ENCODE measurements at places on chromosomes 2 and 18.

DNA sequence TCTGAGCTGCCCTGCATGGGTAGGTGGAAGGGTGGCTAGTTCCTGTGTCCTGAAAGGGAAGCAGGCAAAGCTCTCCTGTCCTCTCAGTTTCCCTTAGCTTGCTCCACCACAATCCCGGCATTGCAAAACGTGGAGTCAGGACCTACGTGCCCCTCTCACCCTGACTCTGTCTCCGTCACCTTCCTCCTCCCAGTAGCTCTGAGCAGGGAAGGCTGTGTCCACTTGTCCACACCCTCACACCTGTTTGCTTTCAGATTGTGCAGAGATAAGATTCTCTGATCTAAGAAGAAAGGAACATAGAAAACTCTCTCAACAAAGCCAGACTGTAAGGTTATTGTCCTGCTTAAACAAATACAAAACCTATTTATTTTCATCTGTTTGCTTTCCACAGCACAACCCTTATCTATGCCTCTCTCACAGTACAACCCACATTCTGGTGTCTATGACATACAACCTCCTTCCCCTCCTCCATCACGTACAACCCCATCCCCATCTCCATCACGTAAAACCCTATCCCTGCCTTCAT, 79.0 kb downstream of the ALPK2 start:
- DNase-seq, result no peak
- no peak overlapping the region for H3K4me3 ChIP-seq
- no peak overlapping the region for H3K27ac ChIP-seq
- no peaks in the 10 kb centered on the region for H3K36me3 ChIP-seq
- H3K4me1 ChIP-seq, result peaks cover 12% of the 10 kb centered on the region

DNA sequence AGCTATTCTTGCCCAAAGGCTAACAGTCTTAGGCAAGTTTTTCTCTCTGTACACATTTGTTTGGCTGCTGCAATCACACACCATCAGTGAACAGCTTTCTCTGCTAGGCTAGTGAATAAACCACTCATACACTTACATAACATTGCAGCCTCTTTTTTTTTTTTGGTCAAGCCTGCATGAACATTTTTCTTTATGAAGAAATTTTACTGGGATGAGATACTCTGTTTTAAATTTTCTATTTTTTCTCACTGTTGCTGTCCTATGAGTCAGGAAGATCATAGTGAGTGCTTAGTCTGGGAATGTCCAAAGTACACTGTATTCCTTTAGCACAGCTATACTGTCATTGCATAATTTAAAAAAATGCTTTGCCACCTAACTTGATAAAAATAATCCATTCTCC, 58.5 kb downstream of the ROCK1 start:
- no peaks in the 10 kb centered on the region for H3K36me3 ChIP-seq
- no peaks in the 10 kb centered on the region for H3K27me3 ChIP-seq
- no peaks in the 10 kb centered on the region for H3K4me1 ChIP-seq
- DNase-seq, result no peak
- no peak overlapping the region for H3K4me3 ChIP-seq

GRCh38 chr2:67945940-67946339, 116.9 kb downstream of the C1D start:
- peaks cover 5% of the 10 kb centered on the region for H3K36me3 ChIP-seq
- no peak overlapping the region for H3K4me3 ChIP-seq
- DNase-seq, result no peak
- H3K4me1 ChIP-seq, result peaks cover 19% of the 10 kb centered on the region
- no peaks in the 10 kb centered on the region for H3K27me3 ChIP-seq
- H3K27ac ChIP-seq, result no peak overlapping the region

DNA sequence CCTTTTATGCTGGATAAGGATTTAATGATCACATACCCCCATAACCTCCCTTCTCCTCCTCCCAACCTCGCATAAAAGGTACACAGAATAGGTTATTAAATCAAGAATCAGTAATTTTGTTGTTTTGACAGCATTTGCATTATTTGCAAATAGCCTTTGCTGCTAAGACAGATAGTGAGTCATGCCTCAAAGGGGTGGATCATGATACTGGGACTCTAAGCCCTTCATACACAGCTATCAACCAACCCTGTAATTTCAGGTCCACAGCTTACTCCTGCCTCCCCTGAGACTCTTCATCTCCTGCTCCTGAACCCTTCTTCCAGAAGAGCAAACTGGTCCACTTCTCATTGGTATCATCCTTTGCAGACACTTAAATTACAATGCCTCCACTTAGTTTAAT, 73.8 kb upstream of the KLHL29 start:
- no peak overlapping the region for H3K4me3 ChIP-seq
- peaks cover 8% of the 10 kb centered on the region for H3K4me1 ChIP-seq
- H3K36me3 ChIP-seq, result no peaks in the 10 kb centered on the region

DNA sequence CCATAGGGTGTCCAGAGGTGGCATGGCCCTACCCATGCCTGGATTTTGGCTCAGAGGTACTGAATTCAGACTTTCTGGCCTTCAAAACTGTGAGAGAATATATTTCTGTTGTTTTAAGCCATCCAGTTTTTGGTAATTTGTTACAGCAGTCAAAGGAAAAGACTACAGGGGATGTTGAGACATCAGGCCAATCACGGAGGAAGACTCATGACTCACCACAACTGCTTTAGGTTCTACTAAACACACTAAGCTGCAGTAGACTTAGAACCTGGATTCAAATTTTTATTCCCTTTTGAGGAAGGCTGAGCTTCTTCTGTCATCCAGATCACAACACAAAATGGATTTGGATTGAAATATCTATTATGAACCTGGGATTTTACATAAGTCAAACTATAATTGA, 12.0 kb upstream of the C2orf66 start:
- no peaks in the 10 kb centered on the region for H3K27me3 ChIP-seq
- no peak overlapping the region for H3K27ac ChIP-seq
- H3K36me3 ChIP-seq, result peaks cover 3% of the 10 kb centered on the region
- DNase-seq, result no peak

DNA sequence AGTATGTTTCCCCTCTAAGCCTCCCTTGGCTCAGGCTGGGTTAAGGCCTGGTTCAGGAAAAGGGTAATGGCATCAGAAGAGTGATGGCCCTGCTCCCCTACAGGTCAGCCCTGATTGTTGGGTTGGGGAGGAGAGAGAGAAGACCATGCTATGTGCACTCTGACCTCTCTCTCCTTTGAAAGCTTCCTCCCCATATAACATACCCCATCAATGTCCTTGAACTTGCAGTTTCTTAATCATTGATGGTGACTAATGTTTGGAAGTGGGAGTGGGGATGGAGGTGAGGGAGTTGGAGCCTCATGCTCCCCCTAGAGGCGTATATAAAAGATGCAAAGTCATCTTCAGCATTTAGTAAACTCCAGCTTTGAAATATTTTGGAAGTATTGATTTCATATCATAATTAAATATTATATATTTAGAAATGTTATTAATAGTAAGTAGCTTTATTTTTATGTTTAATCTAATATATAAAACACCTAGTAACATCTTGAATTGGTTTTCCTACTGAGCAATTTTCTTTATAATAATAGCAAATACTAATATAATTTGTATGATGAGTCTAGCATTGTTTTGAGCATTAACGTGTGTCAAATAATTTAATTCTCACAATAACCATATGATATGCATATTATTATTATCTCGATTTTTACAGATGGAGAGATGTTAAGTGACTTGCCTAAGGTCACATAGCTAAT, 8.8 kb downstream of the PLCL1 start:
- no peaks in the 10 kb centered on the region for H3K27me3 ChIP-seq
- no peak overlapping the region for H3K27ac ChIP-seq
- DNase-seq, result no peak
- peaks cover 26% of the 10 kb centered on the region for H3K4me1 ChIP-seq
- H3K36me3 ChIP-seq, result peaks cover 17% of the 10 kb centered on the region
